Urinary bladder (tissue), 4 donors: ENCODE measurements at places on chromosomes 16 and 17. TPM values are rescaled to one million over a fixed set of nuclear protein-coding genes. Genes with fewer than 3 reads are reported as not detected.

GRCh38 chr17:67511012-67511411 lies 133.9 kb downstream of the PITPNC1 start:
- no peak for DNase-seq

Gene SCIMP
- polyA plus RNA-seq: 3.3 TPM

- no peak for DNase-seq
Measured at GRCh38 chr17:81909966-81910839, 996 bp downstream of the PCYT2 start.

Gene TPSG1
- polyA plus RNA-seq: 0.71 TPM

Gene RNF222
- polyA plus RNA-seq: not detected

Gene ACSM5
- 3.0 TPM for polyA plus RNA-seq

DNA sequence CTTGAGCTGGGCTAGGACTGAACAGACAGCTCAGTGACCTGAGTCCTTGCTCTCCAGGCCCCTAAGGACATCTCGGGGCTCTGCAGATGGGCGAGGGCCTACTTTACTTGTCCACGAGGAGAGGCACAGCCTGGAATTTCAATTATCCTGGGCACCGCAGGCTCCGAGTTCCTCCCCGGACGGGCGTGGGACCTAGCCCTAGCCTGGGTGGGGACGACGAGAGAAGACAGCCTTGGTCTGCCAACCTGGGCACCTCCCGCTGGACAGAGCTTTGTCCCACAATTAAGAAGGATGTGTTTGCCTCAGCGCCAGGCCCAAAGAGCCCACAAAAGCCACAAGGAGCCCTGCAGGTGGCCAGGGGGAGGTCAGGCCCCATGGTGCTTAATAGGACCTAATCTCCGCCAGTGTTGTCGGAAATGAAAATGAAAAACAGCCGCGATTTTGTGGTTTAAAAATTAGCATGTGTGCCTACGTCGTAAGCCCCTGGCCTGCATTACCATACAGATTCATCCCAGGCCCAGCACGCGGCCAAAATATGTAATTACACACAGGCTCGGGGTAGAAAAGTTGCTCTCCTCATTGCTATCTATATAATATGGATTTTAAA lies 51.4 kb upstream of the LHX1 start:
- no peak for DNase-seq

DNA sequence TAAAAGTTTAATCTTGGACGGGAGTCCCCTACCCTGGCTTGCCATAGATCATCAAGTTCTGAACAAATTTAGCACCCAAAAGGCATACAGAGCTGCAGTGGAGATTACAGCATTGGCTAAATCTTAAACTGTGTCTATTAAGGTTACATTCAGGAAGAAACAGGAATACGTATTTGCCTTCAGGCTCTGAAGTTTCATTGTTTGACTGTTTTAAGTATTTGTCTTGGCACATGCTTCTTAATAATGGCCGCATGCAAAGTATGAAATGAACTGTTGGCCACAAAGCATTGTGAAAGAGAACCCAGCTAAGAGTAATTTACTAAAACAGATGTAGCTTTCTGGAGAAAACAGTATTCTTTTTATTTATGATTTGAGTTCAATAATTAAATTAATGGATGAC lies 63.9 kb upstream of the CNEP1R1 start:
- no peak for DNase-seq

DNA sequence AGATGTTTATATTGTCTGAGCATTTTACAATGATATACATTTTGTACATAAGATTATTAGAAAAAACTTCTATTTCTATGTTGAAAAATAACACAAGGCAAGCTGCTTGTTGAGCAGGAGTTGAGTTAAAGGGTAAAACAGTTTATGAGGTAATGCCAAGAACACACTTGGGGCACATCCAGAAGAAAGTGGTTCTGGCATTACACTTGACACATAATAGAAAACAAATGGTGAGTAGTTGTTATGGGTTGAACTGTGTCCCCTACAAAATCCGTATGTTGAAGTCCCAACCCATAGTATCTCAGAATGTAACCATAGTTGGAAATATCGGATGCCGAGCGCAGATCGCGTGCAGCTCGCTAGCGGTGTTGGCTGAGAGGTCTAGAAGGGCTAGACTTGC lies 354.3 kb upstream of the GOT2 start:
- DNase-seq: no peak

GRCh38 chr17:27413315-27413714 lies 42.9 kb upstream of the KSR1 start:
- DNase-seq: no peak
